ENCODE measurements at places on chromosomes 6 and 20.

DNA sequence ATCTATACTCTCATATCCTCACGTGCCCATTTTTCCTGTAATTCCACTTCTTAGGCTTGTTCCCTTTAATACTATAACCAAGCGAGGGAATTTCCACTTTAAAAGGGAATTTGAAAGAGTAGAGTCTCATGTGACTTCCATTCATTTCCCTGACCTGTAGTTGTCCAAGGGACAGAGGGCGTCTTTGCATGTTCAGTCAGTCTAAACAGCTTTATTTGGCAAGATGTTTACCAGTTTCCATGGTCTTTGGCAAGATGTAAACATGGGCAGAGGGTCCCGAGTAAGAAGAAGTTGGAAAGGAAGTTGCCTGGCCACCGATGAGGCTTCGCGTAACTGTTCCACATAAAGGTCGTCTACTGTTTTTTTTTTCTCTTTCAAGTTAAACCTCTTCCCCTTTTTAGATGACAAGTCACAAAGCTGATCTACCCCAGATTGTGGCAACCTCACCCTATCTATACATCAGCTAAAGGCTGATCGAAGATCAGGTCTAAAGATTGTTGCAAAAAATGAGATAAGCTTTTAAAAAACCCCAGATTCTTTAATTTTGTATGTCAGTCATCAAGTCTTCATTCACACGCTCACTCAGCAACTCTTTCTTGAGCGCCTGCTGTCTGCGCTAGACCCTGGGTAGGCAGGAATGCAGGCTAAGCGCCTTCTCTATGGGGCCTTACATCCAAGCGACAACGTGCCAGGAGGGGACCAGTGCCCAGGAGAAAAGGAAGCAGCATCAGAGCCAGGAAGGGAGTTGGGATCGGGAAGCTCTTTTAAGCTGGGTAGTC is 31.7 kb upstream of the CCR6 start:
- no peak for DNase-seq

DNA sequence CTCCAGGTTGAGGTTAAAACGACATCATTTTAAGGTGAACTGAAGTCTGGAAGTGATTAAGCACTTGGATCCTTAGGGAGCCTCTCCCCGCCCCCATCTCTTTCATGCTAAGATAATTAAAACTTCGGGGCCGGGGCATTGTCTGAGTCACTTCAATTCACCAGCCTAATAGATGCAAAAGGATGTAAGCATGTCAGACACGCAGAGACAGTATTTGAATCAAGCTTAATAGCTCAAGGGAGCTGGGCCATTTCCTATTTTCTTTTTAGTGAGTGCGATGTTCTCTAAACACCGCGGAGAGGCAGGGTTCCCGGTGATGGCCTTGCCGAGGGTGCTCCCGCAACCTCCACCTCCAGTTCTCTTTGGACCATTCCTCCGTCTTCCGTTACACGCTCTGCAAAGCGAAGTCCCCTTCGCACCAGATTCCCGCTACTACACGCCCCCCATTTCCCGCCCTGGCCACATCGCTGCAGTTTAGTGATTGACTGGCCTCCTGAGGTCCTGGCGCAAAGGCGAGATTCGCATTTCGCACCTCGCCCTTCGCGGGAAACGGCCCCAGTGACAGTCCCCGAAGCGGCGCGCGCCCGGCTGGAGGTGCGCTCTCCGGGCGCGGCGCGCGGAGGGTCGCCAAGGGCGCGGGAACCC is 516 bp upstream of the IRF4 start:
- no peak for DNase-seq

- DNase-seq = no peak
Observed at GRCh38 chr6:164370773-164371172, 938.6 kb downstream of the C6orf118 start.

DNA sequence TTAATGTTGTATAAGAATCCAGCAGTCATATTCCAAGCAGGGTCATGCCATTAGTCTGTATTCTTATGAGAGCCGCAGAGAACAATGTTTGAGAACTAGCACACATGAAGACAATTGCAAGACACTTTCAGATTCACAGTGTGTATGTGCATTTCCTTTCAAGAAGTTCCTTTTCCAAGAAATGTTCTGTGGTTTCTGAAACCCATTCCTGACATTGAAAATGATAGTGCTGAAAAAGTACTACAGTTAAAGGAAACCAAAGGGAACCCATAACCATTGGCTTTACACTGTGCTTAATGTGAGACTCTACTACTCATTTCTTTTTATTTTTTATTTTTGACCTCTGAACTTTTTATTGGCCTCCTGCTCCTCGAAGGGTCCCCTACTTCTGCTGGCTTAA is 4.2 kb upstream of the CALHM6 start:
- no peak for DNase-seq

DNA sequence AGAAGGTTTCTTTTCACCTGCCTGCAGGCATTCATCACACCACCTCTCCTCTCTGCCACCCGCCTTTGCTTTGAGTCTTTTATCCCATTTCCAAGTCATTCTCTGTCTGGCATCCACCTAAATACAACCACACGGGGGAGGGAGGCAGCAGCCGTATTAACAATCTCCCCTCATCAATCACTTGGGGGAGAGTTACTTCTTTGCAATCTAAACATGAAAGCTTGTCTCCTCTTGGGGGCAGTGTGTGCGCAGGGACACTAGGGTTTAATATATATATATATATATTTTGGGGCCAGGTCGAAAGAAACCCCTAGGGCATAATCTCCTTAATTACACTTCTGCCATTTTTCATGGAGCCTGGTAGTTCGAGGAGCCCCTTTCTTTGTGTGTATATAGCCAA is 214.5 kb downstream of the TSHZ2 start:
- DNase-seq = no peak

DNA sequence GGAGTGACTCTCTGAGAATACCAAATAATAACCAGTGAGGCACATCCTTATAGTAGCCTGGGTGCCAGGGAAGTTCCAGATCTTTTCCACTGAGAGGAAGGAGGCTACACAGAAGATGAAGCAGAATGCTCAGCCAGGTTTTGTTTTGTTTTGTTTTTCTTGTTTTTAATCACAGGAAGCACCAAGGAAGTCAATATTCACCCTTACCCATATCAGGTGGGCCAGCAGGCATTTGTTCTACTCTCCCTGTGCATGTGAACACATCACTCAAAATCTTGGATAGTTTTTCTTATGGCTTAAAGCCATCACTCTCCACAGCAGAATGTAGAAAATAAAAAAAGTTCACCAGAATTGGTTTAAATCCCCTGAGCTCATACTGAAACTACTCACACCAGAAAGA is 10.5 kb downstream of the SLC17A1 start:
- DNase-seq = no peak

GRCh38 chr6:161308075-161308655 is 34.3 kb upstream of the AGPAT4 start:
- no peak for DNase-seq

DNA sequence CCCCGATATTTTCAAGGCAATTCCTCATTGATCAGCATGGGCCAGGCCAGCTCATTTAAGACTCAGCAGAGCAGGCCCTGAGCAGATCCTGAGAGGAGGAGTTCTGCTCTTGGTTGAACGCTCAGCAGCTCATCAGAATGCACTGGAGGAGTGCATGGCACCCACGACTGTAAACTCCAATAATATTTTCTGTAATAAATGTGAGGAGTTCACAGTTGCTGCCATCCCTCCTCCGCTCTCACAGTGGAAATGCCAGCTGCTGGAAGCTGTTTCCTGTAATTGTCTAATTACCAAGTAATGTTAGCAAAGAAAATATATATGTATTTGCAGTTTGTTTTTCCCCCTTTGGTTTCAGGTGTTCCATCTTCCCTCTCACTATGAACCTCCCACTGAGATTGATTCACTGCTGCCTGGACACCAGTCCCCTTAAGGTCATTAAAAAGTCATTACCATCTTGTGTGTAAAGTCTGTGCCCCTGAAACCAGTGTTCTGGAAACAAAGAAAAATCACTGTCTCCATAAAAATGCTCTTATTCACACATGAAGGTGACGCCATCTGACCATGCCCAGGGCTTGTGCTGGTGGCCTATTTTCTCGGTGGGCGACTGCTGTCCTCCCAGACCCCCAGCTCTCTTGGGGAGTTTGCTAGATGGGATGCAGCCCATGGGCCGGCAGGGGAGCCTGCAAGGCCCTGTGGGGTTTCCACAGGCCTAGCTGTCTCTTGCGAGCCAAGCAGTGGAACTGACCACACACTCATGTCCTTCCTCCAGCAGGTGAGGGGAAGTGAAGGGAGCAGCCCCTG is 374.2 kb downstream of the ZFAND3 start:
- no peak for DNase-seq

GRCh38 chr20:37823296-37823980 is 79.5 kb upstream of the VSTM2L start:
- no peak for DNase-seq

- DNase-seq = no peak
Observed at GRCh38 chr6:146997062-146997461, 207.2 kb upstream of the STXBP5 start.

Data from stimulated activated CD4-positive, alpha-beta T cell treated with anti-CD3 and anti-CD28 coated beads, Interleukin-12 subunit alpha, Interleukin-12 subunit beta, amount 100 ng/mL, for 48 hours (primary cell).